ENCODE measurements at places on chromosomes 16 and 17.

DNA sequence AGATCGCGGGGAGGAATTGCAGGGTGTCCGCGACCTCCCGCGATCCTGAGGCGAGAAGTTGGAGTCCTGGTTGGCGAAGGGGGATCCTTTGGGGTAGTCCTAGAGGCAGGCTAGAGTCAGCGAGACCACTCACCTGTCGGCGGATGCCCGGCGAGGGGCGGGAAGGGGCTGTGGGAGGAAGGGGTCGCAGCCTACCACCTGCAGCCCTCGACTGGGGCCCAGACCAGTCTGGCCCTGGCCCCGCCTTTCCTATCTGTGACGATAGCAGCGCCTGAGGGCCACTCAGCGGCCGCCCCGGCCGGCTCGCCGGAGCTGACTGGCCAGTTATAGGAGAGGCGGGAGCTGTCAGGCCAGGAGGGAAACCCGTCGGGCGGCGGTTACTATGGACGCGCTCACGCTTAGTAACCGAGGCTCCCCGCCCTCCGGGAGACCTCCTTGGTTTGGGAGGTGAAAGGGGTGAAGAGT is at the start of gene TEKT3:
TEKT3 (minus strand) TSS at position 213 of the 465 bp plus-strand sequence. CDS start 10,012 bp downstream, outside the sequence.
- peak; percentile 94 for DNase-seq

GRCh38 chr17:36629970-36630502 is 28.7 kb downstream of the MRM1 start:
- DNase-seq, result no peak

DNA sequence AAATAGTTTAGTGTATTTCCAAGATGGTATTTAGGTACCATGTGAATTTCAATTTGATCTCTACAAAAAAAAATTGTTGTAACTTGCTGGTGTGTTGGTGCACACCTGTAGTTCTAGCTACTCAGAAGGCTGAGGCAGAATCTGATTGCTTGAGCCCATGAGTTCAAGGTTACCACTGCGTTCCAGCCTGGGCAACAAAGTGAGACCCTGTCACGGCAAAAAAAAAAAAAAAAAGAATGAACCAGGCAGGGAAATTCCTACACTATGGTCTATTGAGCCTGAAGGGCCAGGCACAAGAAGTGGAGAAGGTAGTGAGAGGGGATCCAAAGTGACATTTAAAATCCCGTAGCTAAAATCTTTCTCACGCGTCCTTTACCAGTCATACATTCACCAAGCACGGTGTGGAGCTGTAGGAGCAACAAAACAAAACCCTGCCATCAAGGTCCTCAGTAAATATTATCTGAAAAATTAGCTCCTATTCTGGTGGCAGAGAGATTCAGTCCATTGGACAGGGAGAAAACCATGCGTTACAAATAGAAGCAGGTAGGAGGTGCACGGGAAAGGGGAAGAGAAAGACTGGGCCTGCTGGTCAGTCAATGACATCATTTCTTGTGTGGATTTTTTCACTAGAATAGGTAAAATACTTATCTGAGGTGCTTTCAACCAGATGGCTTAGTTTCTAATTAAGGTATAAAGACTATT is 27.3 kb downstream of the TXNDC11 start:
- DNase-seq, result no peak

DNA sequence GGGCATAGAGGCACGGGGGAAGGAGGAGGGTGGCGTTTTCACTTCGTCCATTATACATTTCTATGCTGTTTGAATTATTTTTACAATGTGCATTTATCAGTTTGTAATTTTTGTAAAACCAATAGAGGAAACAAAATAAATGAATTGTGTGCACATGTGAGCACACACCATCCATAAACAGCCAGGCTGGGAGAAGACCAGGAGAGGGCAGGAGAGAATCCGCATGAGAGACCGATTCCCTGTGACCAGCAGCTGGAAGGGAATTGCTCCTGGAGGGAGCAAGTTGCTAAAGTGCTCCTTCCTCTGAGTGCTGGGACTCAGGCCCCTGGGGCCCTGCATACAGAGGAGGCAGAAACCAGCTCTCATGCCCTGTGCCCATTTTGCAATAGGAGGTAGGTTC is 126.0 kb downstream of the ABCC12 start:
- no peak for DNase-seq

- DNase-seq, result peak; percentile 68
Measured at GRCh38 chr16:11405331-11406176, 60.3 kb downstream of the RMI2 start.

- no peak for DNase-seq
Measured at GRCh38 chr17:2705888-2706795, 5.4 kb downstream of the CLUH start.

- peak; percentile 73 for DNase-seq
Measured at GRCh38 chr17:4354862-4355514, 11.5 kb downstream of the UBE2G1 start.

DNA sequence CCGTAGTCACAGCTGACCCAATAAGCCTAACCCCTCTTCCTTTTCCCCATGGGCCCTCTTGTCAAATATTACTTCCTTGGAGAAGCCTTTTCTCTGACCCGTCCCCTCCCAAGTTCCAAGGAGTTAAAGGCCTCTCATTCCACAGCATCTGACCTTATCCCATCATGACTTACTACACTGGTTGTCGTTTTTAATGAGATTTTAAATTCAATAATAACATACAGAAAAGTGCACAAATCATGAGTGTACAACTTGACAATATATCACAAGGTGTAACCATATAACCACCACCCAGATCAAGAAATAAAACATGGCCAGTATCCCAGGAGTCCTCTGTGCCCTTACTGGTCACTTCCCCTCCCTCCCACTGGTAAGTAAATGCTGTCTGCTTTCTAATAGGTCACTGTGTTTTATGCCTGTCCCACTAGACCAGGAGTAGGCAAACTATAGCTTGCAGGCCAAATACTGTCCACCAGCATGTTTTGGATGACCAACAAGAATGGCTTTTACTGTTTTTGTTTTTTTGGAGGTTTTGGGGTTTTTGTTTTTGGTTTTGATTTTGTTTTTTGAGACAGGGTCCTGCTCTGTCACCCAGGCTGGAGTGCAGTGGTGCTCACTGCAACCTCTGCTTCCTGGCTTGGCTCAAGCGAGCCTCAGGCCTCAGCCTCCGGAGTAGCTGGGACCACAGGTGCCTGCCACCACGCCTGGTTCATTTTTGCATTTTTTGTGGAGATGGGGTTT is 1.2 kb upstream of the FDXR start:
- DNase-seq, result no peak

DNA sequence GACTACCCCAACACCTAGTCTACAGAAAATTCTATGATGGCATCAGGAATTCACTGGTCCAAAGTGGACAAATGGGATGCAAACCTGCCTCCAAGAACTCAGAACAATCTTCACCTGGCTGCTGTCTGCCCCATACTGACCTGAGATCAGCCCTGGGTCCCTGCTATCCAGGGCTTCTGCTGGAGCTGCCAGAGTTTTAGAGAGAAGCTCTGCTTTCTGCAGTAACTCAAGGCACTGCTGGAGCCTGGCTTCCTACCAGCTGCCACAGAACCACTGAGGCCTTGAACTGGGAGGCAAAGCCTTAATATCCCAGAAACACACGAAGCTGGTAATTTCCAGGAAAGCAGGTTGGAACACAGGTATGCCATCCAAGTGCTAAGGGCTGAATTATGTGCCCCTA is 7.5 kb downstream of the TMEM170A start:
- no peak for DNase-seq

- peak; percentile 76 for DNase-seq
Measured at GRCh38 chr17:57463103-57463885, 207.0 kb downstream of the MSI2 start.

DNA sequence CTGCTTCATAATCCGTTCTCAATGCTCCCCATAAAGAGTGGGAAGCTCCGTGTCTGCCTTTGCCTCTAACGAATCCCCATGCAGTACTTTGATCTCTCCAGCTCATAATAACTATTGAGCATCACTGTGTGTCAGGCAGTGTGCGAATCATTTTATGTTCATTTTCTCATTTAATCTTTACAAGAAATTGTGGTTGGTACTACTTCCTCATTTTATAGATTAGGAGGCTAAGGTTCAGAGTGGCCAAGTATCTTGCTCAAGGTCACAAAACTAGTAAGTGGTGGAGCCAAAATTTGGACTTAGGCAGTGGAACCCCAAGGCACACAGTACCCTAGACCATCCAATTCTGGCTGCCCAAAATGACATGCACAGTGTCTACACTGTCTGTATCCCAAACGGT is 44.8 kb downstream of the ABCC12 start:
- no peak for DNase-seq

DNA sequence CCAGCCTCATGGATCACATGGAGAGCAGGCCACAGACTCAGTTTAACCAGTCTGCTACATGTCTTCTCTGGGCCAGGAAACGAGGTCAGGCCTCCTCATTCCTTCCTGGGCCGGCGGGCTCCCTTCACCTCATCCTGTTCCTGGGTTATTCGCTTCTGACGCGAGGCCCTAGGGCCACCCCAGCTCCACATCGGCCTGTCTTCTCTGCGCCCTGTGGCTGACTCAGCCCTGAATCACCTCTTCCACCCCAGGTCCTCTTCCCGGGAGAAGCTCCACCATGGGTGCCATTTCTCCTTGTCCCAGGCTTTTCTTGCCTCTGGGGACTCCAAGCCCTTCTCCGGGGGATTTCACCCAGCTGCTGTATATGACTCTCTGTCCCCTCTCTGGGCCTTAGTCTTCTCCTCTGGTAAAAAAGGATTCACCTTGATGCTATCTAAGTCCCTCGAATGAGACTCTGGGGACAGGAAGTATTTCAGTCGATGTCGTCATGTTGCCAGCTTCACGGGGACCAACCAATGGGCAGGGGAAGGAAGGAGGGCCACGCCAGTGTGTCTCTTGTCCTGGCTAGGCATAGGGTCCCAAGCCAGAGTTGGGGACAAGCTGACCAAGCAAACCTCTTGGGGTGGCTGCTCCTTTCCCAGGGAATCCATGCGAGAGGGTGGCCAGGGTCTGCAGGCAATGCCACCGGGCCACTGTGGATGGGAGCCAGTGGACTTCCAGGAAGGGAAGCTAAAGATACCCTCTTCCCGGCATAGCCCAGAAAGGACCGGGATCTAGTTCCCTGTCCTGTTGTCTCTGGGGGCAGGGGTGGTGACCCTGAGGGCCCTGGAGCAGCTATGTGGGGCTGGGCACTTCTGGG is 58.7 kb downstream of the SOCS3 start:
- no peak for DNase-seq

DNA sequence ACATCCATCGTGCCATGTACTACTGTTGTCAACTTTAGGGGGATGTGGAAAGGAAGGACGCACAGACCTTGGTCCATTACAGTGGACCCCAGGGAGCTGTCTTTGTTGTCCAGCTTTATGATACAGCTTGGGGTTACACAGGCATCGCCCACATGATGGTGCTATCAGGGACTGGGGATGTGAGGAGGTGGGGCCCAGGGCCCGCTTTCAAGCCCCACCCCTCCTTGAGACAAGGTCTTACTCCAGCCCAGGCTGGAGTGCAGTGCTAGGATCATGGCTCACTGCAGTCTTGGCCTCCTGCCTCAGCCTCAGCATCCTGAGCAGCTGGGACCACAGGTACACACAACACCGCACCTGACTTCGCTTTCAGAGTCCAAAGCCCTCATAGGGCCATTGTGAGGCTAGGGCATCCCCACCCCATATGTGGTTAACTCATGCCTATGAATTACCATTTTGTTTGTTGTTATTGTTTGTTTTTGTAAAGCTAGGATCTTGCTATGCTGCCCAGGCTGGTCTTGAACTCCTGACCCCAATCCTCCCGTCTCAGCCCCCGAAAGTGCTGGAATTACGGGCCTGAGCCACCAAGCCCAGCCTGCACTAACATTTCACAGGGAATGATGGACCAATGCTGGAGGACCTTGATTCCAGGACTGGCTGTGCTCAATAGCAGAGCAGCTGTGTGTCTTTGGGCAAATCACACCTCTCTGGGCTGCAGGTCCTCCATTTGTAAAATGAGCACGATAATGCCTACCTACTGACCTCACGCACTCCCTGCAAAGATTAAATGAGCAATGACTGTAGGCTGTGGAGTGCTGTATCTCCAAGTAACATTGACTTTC is 17.2 kb downstream of the ST3GAL2 start:
- DNase-seq, result no peak

DNA sequence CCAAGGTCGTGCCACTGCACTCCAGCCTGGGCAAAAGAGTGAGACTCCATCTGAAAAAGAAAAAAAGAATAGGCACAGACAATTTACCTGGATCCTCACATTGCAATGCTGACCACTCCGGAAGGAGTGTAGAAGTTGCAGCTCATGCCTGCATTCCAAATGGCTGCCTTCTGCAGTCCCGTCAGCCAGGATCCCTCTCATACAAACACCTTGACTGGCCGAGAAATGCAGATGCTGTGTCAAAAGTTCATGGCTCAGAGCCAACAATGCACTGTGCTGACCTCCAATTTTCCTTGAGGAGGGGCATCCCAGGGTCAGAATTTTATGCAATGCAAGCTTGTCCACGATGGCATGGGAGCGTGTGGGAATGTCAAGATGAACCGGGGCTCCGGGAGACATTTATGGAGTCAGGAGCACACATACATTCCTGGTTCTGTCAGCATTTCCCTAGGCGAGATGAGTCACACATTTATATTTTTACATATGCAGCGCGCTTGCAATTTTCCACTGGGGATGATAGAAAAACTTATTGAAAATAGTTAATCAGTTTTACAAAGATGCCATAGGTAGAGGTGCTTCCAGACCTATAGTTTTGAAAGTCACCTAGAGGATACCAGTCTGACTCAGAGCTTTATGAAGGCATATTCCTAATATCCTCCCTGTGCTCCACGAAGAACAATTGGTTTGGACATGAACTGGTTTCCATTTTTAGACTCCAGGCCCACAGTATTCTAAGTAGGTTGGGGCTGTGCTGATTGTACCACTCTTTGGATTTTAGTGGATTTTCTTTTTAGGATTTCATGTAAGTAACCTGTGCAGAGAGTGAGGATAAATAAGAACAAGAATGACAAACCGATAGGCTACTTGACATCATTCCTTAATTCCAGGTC is 614.6 kb downstream of the MAF start:
- peak; percentile 17 for DNase-seq

- DNase-seq, result no peak
Measured at GRCh38 chr16:84914273-84914672, 94.5 kb downstream of the CRISPLD2 start.

GRCh38 chr17:66165537-66166123 is 26.3 kb downstream of the CEP112 start:
- peak; percentile 16 for DNase-seq

GRCh38 chr16:54341892-54342776 is 55.5 kb upstream of the IRX3 start:
- DNase-seq, result peak; percentile 91

DNA sequence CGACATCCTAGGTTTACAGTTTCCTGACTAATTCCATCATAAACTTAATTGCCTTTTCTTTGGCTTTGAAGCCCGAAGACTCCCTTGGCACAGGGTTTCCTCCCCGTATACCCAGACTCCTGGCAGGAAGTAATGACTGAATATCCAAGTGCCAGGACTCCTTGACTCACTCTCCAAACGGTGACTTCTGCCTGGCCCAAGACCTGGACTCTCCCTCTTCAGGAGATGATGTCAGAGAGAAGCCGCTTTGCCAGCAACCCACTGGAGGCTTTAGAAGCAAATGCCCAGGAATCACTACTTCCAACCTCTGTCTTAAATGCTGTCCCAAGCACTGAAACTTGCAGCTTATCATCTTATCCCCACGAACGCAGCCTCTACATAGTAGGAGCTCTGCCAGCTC is 146.5 kb downstream of the RGS9 start:
- DNase-seq, result no peak

Data from trophoblast cell (in vitro differentiated cells and primary cell).